ENCODE measurements at places on chromosomes 2 and 18. TPM values are rescaled to one million over a fixed set of nuclear protein-coding genes. Genes with fewer than 3 reads are reported as not detected.

DNA sequence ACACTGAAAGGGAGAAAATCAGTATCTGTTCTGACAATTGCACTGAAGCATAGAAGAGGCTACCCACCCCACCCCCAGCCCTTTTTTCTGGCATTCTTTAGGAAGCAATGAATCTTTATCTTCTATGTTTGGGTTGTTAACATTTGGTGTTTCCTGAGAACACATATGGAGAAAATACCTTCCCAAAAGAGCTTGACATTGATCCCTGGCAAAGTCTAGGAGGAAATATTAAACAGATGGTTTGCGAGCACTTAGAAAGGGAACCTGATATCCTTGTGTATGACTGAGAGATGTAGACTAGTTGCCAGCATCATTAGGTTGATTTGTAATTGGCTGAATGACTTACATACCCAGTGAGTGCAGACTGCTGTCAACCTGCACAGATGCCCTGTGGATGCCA, 42.9 kb downstream of the DOK1 start:
- DNase-seq = no peak

Gene MAP3K20
- 31.7 TPM for polyA plus RNA-seq

Gene ASAP2
- 20.0 TPM for polyA plus RNA-seq

DNA sequence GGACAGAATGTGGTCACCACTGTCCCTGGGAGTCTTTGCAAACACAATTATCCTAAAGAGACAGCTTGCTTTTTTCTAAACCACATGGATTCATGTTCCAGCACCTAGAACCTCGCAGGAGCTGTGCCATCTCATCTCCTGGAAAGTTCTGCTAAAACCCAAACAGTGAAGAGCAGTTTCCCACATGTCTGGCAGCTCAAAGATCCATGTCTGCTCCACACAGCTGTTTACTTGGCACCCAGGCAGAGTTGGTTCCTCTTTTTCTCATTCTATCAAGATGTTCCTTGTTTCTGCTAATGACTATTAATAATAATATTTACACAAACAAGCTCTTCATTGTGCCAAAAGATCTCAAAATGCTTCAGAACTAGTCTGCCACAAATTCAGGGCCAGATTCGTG, 30.1 kb upstream of the PID1 start:
- DNase-seq = no peak

- no peak for DNase-seq
These were observed 80.1 kb downstream of the CCDC85A start for GRCh38 chr2:56263876-56264275.

DNA sequence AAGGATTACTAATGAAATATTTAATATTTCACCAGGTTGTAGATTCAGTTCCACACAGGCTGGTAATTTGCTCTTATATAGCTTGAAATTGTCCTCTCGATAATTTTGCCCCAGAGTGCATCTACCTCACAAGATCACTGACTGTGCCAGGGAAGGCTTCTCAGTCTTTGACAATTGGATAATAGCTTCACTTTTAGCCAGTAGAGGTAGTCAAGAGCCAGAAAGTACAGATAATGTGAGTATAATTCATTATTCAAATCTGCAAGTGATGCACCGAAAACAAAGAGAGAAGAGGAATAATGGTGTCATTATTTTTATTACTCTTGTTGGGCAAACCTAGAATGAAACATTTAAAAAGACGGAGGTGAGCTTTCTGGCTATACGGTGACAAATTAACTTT, 292.8 kb downstream of the EN1 start:
- DNase-seq = no peak

- DNase-seq = no peak
These were observed 109.9 kb downstream of the MSTN start for GRCh38 chr2:189952536-189953109.

Gene IMMT
- polyA plus RNA-seq = 78.9 TPM

DNA sequence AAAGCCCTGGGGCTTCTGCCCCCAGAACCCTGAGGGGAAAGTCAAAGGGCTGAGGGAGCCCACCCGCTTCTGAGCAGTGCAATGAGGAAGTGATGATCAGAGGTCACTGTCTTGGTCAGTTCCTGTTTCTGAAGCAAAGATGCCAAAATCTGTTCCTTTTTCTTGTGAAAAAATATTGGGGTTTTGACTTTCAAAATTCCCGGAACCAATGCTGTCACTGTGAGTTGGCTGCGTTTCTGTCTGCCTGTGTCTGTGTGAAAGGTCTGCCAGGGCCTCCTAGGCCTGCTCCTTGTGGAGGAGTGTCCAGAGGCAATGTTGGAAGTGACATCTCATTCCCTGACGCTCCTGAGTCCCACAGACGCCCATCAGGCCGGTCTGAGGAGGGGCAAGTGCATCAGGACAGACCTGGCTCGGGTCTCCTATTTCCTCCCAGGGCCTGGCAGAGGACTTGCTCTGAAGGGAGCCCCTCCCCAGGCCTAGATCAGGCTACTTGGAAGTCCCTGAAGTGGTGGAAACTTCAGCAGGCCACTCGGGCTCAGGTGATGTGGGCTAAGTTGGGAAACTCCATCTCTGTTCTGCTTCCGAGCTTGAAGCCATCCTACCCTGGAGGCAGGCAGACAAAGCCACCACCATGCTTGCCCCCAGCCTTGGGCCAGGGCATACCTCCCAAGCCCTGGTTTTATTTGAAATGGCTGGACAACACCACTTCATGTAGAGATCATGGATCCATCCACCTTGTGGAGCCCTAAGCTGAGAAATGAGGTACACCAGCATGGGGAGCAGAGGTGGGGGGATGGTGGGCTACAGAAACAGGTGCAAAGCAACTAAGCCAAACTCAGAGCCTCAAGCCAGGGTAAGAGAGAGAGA, 51.0 kb downstream of the PKDCC start:
- no peak for DNase-seq

Gene DTNA
- polyA plus RNA-seq = 12.3 TPM

Gene FBXO15
- polyA plus RNA-seq = 0.73 TPM

All from large intestine (tissue), 12 donors.